ENCODE measurements at places on chromosomes 5 and 9.
A peak's percentile ranks its signal among the peaks of the same experiment; 100 is the strongest.

DNA sequence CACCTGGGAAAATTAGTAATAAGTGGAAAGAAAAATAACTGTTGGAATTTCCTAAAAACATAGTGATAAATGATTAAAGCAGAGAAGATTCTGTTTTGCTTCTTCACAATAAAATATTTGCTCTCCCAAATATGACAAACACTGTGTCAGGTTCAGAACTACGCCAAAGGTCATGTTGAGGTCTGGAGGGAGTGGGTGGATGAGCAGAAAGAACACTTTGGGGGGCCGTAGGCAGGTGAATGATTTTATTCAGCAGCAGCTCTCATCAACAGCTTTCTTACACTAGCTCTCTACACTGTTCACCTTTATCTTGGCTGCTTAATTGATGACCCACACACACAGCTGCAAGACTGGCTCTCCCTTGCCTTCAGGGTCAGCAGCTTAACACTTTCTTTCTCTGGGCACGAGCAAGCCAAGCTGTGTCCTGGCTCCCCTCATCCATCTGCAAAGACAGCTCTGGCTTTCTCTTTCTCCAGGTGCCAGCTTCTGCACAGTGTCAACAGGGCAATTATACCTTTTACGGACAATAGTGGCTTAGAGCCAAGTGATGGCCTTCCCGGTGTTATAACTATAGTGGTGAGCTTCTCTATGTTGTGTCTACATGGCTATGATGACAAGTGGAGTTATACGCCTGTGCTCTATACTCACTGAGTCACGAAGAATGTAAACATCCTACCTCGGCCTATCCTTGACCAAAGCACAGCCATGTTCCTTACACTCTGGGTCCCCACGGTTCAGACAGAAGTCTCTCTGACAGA lies 18.9 kb upstream of the GPX8 start:
- DNase-seq: no peak

DNA sequence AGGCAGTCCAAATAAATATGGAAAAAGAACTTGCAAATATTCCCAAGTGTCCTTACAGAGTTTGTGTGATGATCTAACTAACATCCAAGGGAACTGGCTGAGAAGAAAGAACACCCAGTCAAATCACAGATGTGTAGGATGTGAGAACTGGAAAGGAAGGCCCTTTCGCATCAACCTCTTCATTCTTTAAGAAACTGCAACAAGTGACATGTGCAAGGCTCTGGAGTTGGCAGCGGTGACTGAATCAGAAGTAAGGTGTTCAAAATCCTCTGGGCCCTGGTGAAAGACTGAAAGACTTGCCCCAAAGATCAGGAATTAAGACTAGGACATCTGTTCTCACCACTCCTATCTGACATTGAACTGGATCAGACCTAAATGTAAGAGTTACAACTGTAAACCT lies 88.7 kb downstream of the RAPGEF1 start:
- no peak for DNase-seq

DNA sequence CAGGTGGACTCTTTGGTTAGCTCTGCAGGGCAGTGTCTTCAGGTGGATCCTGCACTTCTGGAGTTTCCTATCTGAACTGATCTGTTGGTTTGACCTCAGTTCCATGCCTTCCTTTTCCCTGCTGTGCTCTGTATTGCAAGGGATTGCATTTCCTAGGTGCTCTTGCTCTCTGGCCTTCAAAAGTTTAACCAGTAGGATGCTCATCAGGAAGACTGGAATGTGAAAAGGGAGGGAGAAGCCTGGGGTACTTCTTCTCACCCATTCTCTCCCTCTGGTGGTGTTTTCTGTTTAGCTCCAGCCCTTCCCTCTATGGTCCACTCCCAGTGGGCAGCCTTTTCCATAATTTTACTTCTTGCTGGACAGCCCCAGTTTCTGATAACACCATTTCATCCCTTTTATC lies 78.5 kb downstream of the ZNF618 start:
- DNase-seq: no peak

GRCh38 chr5:11675184-11675583 lies 229.1 kb downstream of the CTNND2 start:
- no peak for DNase-seq

DNA sequence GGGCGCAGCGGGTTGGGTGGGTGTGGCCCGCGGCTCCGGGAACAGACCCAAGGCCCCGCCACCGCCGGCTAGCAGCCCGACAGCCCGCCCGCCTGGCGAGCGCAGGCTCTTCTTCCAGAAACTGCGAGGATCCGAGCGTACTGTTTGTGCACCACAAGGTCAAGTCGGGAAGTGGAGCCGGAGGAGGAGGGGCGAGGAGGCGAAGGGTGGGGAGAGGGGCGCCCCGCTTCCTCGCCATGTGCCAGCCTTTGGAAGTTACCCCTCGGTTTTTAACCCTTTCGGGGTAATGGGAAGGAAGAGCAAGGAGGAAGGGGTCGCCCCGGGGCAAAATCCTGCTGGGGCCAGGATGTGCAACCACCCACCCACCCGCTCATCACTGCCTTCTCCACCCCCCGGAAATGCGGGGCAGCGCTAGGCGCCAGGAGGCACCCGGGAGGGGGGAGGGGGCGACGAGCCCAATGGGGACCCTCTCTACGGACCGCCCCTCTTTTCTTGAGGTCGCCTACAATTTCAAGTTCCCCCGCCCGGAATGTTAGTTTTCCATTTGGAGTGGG lies 1.1 kb upstream of the JADE2 start:
- DNase-seq: peak; percentile 72
